HCT116 (cell line): ENCODE measurements at places on chromosomes 3 and 15. TPM values are rescaled to one million over a fixed set of nuclear protein-coding genes. Genes with fewer than 3 reads are reported as not detected.

DNA sequence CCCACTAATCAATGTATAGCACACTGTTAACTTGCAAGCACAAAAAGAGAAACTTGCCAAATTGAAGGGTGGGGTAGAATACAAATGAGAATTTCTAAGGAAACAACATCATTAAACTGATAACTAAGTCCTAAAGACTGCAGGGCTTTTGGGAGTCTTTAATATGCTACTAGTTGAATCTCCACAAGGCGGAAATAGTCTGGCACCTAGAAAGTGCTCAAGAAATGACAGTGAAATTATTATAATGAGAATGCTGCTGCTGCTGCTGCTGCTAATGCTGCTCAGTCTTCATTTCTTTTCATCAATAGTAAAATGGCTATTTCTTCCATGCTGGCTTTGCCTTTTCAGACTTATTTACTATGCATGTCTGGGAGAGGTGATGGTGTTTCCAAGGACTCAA lies 91.8 kb downstream of the BTD start:
- H3K4me3 ChIP-seq: no peak overlapping the region
- peaks cover 4% of the 10 kb centered on the region; the same call in 1 of the 2 replicates for H3K36me3 ChIP-seq
- no peaks in the 10 kb centered on the region for H3K27me3 ChIP-seq

Gene NR1I2
- total RNA-seq: 0.07 TPM

Gene REC114
- total RNA-seq: not detected

Gene STRIT1
- not detected for total RNA-seq

Gene FAM107A
- total RNA-seq: not detected

Gene IL16
- total RNA-seq: 0.81 TPM

DNA sequence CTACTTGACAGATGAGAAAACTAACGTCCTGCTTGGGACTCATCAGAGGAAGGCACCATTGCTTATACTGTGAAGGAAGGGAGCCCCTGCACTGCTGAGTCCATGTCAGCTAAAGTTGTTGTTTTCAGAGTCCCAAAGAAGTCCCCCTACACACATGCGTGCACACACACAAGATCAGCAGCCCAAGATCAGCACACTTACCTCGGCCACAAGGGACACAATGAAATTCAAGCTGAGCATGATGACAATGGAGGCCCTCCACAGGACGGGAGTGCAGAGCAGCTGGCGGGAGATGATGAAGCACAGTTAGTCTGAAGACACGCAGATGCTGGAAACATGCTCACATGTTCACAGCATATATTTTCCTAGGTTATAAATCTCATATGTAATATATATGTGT lies 28.6 kb upstream of the ATP13A5 start:
- no peak overlapping the region for H3K4me3 ChIP-seq
- H3K27me3 ChIP-seq: peaks cover 46% of the 10 kb centered on the region
- H3K36me3 ChIP-seq: no peaks in the 10 kb centered on the region
- H3K27ac ChIP-seq: no peak overlapping the region

Gene CCR2
- total RNA-seq: not detected

GRCh38 chr15:27686369-27686768 lies 412.7 kb downstream of the OCA2 start:
- H3K36me3 ChIP-seq: no peaks in the 10 kb centered on the region
- H3K4me1 ChIP-seq: no peaks in the 10 kb centered on the region
- no peaks in the 10 kb centered on the region for H3K27me3 ChIP-seq
- no peak overlapping the region for H3K27ac ChIP-seq
- no peak for DNase-seq

Gene EIF2A
- total RNA-seq: 126 TPM

Gene FSTL1
- total RNA-seq: 20.7 TPM

GRCh38 chr3:128334086-128334645 lies 132.5 kb downstream of the DNAJB8 start:
- no peak overlapping the region for H3K4me3 ChIP-seq
- H3K4me1 ChIP-seq: peaks cover 2% of the 10 kb centered on the region; the same call in 1 of the 2 replicates
- no peaks in the 10 kb centered on the region for H3K27me3 ChIP-seq
- no peak overlapping the region for H3K27ac ChIP-seq

DNA sequence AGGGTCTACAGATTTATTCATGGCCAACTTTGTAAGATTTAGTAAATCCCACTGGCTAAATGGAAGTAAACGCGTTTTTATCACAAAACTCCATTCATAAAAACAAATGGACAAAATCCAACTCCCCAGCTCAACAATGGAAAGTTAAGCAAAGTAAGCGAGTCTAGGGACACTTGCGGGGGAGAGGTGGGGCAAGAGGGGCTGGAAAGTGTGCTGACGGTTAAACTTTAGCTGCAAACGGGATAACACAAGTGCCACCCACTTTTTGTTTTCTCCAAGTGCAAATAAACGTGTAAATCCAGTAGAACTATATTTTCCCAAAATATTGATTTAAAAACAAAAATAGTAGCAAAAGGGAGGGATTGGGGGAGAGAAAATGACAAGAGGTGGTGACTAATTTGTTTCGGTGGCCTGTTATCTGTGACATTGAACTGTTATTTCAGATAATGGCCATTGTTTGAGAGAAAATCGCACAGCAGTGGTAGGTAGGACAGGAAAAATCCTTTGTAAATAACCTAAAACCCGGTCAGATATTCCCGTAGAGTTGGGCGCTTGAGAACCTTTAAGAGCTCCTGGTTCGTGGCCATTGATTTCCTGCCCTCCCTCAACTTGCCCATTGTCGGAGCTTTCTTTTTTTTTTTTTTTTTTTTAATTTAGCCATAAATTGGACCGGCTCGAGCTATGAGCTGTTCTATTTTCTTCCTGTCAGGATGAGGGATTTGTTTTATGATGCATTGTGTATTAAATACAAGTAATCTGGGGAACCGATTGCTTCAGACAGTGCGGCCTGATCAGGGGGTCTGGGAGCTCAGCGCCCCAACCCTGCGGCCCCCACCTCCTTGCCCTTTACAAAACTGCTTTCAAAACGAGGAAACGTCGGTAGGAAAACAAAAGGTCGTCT lies 514.8 kb downstream of the MECOM start:
- H3K4me1 ChIP-seq: peaks cover 24% of the 10 kb centered on the region
- H3K27me3 ChIP-seq: peaks cover 23% of the 10 kb centered on the region
- peak overlapping the region; percentile 51; the same call in 1 of the 2 replicates for H3K4me3 ChIP-seq
- no peak overlapping the region for H3K27ac ChIP-seq
- H3K36me3 ChIP-seq: no peaks in the 10 kb centered on the region

Gene PARL
- 69.7 TPM for total RNA-seq

DNA sequence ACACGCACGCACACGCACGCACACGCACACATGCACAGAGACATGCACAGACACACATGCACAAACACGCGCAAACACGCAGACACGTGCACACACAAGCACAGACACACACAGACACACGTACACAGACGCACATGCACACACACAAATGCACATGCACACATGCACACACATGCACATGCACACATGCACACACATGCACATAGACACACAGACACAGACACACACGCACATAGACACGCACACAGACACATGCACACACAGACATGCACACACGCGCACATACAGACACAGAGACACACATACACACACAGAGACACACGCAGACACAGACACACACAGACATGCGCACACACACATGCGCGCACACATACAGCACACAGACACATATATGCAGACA lies 26.4 kb upstream of the PIGZ start:
- H3K27me3 ChIP-seq: no peaks in the 10 kb centered on the region
- DNase-seq: no peak
- no peak overlapping the region for H3K4me3 ChIP-seq
- H3K4me1 ChIP-seq: no peaks in the 10 kb centered on the region

DNA sequence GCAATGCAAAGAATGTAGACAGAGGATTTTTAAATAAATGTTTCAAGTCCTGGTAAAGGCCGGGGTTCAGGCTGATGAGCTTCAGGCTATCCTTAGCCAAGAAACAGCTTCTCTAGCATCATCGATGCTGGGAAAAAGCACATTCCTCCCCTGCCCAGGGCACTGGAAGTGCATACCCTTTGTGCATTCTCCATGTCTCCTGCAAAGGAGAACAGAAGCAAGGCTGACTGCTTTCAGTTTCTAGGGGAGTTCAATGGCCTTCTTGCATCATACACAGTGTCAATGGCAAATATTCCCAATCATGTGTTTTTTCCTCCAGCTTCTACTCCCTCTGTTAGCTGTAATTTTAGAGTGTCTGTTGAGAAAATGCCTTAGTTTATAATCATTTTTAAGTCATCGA lies 59.9 kb downstream of the GPR176 start:
- H3K4me3 ChIP-seq: no peak overlapping the region
- H3K27ac ChIP-seq: no peak overlapping the region
- no peaks in the 10 kb centered on the region for H3K36me3 ChIP-seq
- H3K27me3 ChIP-seq: no peaks in the 10 kb centered on the region
- DNase-seq: no peak
